ENCODE measurements at places on chromosomes 13 and 19.

GRCh38 chr13:82772816-82773215 is 1109.5 kb downstream of the SLITRK1 start:
- no peak for DNase-seq

DNA sequence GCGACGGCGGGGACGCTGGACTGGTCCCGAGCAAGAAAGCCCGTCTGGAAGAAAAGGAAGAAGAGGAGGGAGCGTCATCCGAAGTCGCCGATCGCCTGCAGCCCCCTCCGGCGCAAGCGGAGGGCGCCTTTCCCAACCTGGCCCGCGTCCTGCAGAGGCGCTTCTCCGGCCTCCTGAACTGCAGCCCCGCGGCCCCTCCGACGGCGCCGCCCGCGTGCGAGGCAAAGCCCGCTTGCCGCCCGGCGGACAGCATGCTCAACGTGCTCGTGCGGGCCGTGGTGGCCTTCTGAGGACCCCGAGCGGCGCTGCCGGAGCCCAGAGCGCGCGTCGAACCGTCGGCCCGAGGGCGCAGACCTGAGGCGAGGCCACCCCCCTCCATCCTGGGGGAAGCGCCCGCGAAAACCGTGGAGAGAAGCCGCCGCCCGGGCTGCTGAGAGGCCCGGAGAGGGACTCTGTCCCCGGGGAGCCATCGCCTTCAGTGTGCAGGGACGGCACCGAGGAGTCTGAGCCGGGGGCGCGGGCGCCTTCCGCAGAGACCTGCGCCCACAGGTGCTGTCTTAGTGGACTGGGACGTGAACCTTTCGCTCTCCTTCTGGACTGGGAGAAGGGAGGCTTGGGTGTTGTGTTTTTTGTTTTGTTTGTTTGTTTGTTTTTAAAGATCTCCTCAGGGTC is 3.5 kb downstream of the IER2 start:
- DNase-seq = peak; percentile 14

- no peak for DNase-seq
These were observed 6.7 kb downstream of the SAFB2 start for GRCh38 chr19:5615756-5616327.

DNA sequence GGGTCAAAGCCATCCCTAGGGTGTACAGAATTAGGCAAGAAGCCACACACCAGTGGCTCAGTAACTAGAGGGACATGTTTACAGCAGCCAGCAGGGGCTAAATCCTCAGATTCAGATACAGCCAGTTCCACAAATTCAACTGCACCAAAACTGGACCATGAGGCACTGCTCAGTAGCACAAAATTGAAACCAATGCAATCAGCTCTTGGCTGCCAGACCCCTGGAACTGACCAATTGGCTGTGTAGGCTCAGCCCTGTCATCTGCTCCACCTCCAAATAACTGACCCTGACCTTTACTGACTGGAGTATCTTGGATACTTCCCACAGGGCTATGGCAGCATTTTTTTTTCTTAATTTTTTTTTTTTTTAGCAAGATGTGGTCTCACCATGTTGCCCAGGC is 226.5 kb downstream of the FOXO1 start:
- no peak for DNase-seq

- DNase-seq = no peak
These were observed 505.3 kb downstream of the COG6 start for GRCh38 chr13:40160618-40161350.

GRCh38 chr19:35115177-35115951 is at the start of gene FXYD3:
TSS of gene FXYD3 (plus strand) at chr19:35115823. CDS start at chr19:35119377, 3,554 bp downstream.
- DNase-seq = no peak

- peak; percentile 97 for DNase-seq
These were observed 1.0 kb downstream of the CLDND2 start for GRCh38 chr19:51367565-51368365.

DNA sequence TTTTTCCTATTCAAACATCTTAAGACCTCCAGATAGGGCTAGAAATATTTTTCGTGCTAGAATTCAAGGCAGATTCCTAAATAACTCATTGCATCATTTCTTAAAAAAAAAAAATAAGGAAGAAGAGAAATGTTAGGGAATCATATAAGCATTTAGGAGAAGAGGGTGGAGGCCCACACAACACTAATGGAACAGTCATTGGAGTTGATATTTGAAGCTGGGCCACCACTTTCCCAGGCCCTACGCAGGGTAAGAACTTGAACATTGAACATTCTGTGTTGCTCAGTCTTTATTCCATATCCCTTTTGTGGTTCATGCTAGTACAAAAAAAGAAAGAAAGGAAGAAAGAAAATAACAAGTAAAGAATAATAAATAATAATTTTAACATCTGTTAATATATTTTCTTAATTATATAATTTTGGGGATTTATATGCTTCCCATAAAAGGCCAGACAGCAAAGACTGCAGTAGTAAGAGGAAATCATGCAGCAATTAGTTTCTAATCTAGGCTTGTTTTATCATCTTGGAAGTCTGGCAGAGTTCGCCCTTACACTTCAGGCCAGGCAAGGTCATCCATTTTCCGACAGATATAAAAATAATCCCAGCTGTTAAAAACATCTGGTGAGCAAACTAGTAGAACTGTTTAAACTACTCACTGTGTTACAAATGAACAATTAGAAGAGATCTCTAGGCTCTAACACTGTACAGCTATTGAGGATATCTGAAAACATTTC is 127.7 kb downstream of the FRY start:
- DNase-seq = no peak

- DNase-seq = no peak
These were observed 10.2 kb downstream of the HAS1 start for GRCh38 chr19:51713319-51714285.

DNA sequence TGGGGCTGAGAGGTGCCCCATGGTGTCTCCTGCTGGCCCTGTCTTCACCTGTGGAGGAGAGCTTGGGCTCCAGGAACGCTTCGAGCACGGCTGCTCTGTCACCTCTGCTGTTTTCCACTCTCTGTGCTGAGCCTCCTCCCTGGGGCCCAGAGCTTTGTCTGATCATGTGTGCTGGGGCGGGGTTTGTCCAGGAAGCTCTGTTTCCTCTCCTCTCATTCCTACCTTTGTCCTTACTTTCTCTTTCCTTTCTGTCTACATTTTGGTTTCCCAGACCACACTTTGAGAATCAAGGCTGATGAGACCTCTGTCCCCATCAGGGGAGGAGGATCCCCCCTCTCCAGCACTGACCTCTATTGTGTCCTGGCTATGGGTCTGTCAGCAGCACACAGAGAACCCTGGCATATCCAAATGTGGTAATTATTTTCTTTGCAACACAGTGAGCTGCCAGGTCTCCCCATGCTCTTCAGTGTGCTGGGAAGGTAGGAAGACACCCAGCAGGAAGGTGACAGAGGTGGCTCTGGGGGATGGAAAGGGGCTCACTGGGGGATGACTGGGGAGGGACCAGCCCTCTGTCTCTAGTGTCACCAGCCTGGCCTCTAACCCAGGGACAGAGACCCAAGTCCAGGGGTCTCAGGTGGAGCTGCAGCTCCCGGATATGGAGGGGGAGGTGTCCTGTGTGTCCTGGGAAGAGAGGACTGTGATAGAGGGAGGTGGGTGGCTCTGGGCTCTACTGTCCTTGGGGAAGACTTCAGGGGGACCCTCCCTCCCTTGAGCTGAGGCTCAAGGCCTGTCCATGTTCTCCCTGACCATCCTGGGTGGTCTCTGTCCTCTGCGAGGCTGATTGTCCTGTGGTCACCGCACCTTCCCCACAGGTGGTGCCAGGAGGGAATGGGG is at the start of gene CEACAM1:
TSS of gene CEACAM1 (minus strand) at position 128 of the 894 bp plus-strand sequence. CDS start at position 21, 107 bp downstream.
- DNase-seq = peak; percentile 52

DNA sequence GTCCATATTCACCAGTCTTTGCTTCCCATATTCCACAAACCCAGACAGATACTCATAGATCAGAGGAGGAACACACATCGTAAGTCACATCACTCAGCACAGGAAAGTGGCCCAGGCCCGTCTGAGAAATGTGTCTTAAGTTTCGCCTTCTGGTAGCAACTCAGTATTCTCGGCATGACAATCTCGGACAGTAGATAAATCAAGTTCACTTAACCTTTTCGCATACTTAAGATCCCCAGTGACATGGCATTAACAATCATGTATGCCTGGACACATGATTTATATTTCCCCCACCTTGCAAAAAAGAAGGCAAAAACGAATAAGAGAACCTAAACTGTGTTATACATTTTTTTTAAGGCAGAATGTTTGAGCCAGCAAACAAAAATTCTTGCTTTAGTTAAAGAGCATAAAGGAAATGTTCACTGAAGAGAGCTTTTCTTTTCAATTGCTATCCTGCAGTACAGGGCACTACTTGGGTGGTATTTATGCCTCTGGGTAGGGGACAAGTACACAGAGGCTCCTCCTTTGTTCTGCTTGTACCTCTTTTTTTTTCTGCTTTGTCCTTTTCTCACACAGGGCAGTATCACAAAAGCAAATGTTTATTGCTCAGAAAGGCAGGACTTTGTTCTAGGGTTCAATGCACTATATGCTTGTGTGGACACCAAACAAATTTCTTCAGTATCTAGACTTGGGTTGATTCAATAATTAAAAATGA is 360.6 kb downstream of the TDRD3 start:
- no peak for DNase-seq

- DNase-seq = no peak
These were observed 332.4 kb upstream of the ZNF507 start for GRCh38 chr19:32012886-32013631.

DNA sequence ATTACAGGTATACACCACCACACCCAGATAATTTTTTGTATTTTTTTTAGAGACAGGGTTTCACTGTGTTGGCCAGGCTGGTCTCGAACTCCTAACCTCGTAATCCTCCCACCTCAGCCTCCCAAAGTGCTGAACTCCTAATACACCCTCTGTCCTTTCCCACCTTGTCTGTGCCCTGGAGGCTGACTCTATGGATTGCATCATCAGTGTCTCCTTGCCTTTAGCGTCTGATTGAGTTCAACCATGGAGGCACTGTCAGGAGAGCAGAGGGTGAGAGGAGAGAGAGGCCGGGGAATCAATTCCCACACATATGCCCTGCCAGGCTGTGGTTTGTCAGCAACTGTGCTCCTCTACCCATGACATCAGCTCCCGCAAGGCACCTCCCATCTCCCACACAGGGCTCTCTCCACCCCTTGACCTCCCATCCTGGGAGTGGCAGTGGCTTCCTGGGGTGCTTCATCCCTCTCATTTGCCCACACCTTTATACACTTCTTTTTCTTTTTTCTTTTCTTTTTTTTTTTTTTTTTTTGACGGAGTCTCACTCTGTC is 12.6 kb upstream of the LILRB4 start:
- DNase-seq = no peak

- no peak for DNase-seq
These were observed 6.8 kb downstream of the ADAT3 start for GRCh38 chr19:1911995-1912394.

- DNase-seq = no peak
These were observed 12.9 kb upstream of the TMEM255B start for GRCh38 chr13:113746143-113746525.

DNA sequence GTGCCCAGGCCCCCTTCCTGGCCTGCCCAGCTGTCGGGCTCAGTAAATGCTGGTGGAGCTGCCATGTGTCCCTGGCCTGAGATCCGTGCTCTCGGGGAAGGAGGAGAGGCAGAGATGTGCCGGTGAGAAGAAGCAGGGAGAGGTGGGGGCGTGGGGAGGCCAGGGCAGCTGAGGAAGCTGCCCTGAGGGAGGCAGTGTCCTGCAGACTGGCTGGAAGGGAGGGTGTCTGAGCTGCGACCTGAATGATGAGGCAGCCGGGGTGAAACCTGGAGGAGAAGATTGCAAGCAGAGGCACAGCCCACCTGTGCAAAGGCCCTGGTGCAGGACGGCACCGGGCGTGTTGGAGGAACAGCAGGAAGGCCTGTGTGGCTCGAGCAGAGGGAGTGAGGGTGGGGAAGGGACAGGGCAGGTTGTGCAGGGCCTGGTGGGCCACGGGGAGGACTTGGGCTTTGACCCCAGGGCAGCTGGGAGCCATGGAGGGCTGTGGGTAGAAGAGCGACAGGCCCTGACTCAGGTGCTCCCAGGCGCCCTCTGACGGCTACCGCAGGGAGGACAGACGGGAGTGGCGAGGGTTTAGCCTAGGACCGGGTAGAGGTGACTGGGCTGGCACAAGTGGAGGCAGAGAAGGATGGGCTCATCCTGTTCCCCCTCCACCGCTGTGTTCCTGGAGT is 14.0 kb upstream of the CELF5 start:
- DNase-seq = peak; percentile 53

- no peak for DNase-seq
These were observed 2.5 kb downstream of the MAP1S start for GRCh38 chr19:17721821-17722220.

DNA sequence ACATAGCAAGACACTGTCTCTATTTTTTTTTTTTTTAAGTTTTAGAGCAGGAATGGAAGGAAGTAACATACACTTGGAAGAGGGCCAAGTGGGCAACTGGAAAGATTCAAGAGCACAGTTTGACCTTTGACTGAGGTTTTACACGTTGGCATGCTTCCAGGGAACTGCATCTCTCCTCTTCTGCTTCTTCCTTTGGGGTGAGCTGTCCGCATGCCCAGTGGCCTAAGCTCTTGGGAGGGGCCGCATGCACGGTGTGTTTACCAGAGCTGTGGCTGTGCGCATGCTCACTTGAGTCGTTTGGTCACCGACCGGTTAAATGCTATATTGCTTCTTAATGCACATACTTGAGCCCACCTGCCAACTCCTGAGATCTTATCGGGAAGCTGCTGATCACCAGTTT is 727.7 kb downstream of the UQCRFS1 start:
- DNase-seq = no peak

GRCh38 chr19:688214-688613 is 7.0 kb downstream of the PRSS57 start:
- no peak for DNase-seq

- no peak for DNase-seq
These were observed 5.5 kb downstream of the CELF5 start for GRCh38 chr19:3229888-3230496.

DNA sequence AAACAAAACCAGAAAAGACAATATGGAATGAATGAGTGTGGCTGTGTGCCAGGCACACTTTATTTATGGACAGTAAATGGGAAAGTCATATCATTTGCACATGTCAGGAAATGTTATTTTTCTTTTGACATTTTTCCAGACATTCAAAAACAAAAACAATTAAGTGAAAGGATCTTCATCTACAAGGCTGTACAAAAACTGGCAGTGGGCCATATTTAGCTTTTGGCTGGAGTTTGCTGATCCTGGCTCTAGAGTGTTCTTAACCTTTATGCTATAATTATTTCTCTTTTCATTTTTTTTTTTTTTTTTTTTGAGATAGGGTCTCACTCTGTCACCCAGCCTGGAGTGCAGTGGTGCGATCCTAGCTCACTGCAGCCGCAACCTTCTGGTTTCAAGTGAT is 6.5 kb upstream of the TNFSF9 start:
- no peak for DNase-seq

GRCh38 chr13:105773863-105774538 is 761.5 kb downstream of the EFNB2 start:
- DNase-seq = no peak

GRCh38 chr13:26590951-26591350 is 33.5 kb downstream of the WASF3 start:
- no peak for DNase-seq

- DNase-seq = no peak
These were observed 35.0 kb downstream of the NUFIP1 start for GRCh38 chr13:44954224-44954623.

GRCh38 chr13:113955235-113955634 is 18.6 kb downstream of the C13orf46 start:
- DNase-seq = no peak

- DNase-seq = no peak
These were observed 614 bp upstream of the PNMA8A start for GRCh38 chr19:46471811-46472543.

GRCh38 chr19:23949611-23950010 is 34.9 kb downstream of the ZNF726 start:
- DNase-seq = no peak

Measured in CD4-positive, alpha-beta T cell treated with Interleukin-6 at 100 ng/mL for 8 hours (primary cell).